Stimulated activated CD4-positive, alpha-beta T cell treated with anti-CD3 and anti-CD28 coated beads, Interleukin-15, amount 100 ng/mL, for 48 hours (primary cell): ENCODE measurements at places on chromosomes 2 and 18.

DNA sequence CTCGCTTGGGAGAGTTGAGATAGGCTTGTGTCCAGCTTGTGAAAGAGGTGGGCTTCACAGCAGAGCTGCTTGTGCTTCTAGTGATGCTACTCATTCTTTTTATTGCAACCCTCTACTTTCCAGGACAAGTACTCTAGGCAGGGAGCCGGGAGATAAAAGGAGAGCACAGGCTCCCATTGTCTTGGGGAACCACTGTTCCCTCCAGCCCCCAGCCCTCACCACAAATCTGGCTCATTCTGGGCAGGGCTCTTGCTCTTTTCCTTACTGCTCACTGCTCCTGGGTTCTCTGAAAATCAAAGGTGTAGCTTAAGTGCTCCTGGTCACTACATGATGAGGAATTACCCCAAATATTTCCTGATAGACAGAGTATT, 81.4 kb downstream of the CABYR start:
- no peak for DNase-seq

GRCh38 chr2:18153741-18154140, 275.3 kb downstream of the KCNS3 start:
- DNase-seq = no peak

DNA sequence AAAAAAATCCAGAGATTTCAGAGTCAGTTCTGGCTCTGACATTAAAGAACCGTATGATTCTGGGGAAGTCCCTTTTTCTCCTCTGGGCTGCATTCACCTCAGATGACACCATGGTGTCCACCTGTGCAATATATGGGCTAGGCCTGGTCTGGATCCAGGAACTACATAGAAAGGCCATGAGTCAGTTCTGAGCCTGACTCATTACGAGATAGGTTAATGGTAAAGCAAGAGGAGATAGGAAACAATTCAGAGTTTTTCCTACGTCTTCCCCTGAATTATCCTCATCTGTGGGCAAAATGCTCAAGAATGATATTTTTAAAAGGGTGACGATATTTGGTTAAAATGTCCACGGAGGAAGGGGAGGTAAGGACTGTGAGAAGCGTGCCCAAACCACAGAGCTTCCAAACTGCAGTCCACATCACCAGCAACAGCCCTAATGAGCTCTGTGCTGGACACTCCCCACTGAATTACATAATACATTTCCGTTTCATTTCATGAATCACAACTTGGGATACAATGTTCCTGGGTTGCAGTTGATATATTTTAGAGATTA, 180.1 kb upstream of the OSR1 start:
- no peak for DNase-seq

- DNase-seq = no peak
These were observed 30.8 kb upstream of the ODC1 start for GRCh38 chr2:10478916-10479315.

DNA sequence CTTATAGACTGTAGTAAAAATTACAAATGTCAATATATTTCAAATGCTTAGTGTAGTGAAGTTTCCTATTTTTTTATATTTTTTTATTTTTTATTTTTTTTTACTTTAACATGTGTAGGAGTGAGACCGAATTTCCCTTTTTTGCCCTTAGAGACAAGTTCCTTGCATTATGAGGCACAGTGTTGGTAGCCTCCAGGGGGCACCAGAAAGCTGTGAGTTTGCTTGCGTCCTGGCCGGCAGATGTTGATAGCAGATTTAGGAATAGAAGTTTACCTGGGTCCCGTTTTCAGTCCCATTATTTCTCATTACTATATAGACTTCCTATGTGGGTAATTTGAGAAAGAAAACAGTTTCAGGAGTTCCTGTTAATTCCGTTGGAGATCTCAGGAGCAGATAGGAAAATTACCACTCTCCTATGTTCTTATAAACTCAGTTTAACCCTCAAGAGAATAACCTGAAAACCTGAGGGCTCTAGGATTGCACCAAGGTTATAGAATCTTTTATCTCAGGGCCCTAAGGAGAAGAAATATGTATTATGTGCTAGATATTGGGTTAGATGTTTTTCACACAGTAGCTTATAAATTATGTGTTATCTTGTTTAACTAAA, 157.5 kb upstream of the SESTD1 start:
- no peak for DNase-seq

DNA sequence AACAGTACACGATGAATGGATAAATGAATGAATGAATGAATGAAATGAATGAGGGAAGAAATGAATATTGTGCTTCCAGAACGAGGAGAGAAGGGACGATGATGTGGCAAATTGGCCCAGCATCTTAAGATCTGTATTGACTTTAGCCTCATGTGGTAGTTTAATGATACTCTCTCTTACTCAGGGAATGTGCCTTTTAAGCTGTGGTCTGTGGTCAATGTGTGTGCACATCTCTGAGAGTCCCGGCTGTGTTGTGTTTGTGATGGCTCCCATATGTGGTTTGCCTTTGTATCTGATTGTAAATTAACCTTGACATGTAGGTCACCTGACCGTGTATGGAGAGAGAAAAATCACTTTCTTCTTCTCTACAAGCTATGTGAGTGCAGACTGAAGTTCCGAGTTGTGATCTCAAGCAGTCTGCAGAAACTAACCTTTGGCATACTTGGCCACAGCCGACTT, 91.2 kb downstream of the NEDD4L start:
- no peak for DNase-seq

- no peak for DNase-seq
These were observed 1.1 kb upstream of the MOB4 start for GRCh38 chr2:197514754-197515153.

DNA sequence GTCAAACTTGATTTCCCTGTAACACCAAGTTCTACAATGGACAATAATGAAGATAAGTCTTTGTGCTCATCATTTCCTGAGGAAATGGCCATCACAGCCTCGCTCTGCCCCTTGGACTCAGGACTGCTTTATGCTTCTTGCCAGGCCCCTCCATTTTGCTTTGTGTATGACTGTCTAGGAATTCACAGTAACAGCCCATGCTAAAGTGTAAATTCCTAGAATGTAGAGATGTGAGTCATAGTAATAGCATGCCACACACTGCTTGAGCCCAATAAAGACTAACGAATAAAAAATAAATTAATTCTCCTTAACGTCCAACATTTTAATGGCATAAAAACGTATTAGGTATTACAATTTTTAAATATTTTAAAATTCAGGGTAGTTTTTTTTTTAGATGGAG, 226.5 kb downstream of the PID1 start:
- DNase-seq = no peak

DNA sequence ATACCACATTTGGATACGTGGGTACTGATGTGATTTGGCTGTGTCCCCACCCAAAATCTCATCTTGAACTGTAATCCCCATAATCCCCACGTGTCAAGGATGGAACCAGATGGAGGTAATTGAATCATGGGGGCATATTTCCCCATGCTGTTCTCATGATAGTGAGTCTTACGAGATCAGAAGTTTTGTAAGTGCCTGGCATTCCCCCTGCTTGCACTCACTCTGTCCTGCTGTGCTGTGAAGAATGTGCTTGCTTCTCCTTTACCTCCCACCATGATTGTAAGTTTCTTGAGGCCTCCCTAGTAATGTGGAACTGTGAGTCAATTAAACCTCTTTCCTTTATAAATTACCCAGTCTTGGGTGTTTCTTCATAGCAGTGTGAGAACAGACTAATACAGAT, 70.3 kb downstream of the CHST9 start:
- DNase-seq = no peak

- DNase-seq = no peak
These were observed 10.8 kb upstream of the COX7A2L start for GRCh38 chr2:42371611-42372473.

DNA sequence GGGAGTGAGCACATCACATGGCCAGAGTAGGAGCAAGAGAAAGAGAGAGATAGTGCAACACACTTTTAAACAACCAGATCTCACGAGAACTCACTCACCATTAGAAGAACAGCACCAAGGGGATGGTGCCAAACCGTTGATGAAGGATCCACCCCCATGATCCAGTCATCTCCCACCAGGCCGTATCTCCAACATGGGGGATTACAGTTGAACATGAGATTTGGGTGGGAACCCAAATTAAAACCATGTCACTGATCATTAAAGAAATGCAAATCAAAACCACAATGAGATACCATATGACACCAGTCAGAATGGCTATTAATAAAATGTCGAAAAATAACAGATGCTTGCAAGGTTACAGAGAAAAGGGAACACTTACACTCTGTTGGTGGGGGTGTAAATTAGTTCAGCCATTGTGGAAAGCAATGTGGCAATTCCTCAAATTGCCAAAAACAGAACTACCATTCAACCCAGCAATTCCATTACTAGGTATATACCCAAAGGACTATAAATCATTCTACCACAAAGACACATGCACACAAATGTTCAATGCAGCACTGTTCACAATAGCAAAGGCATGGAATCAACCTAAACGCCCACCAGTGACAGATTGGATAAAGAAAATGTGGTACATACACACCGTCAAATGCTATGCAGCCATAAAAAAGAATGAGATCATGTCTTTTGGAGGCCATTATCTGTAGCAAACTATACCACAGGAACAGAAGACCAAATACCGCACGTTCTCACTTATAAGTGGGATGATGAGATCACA, 137.1 kb downstream of the COL6A3 start:
- DNase-seq = no peak

DNA sequence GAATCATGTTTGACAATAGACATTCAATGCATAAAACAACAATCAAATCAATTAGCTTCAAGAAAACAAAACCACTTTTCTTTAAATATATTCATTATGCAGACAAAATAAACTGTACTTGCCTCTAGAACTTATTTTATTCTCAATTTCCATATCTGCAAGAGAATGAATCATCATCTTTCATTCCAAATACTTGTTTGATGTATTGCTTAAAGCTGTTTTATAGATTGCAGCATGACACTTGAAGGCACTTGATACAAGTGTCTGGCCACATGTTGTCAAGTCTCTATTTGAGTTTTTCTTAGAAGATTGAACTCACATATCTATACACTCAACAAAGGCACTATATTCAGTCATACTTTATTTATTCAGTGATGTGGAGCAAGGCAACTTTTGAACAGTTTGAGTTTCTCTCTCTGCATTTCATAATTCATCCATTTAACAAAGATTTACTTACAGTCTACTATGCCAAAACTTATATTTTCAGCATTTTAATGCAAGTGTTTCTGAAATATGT, 38.7 kb upstream of the DDX18 start:
- DNase-seq = no peak

DNA sequence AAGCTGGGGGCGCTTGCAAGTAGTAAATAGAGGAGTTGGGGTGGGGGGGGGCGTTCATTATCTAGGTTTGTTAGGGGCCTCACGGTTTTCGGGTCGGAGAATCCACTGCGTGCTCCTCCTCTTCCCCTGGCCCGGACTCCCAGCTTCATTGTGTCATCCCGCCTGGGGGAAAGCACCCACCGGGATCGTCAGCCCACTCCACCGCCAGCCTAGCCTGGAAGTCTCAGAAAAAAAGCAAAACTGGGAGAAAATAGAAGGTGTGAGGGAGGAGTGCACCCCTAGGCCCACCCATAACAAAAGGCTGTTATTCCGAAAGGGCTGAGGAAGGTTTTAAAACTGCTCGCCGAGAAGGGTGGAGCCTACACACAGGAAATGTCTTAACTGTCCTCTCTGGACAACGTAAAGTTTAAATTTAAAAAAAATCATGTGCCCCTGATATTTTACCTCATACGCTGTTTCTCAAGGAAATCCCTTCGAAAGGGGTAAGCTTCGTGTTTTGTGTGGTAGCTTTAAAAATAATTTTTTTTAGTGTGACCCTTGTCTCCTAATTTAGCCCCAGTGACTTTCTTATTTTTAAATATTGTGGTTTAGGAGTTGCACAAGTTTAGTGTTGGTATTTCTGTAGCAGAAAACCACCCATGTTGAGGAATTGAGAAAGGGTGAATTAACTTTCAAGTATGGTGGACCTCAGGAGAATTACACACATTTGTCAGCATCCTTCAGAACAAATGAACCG, 104.2 kb downstream of the SPTBN1 start:
- DNase-seq = no peak

- no peak for DNase-seq
These were observed 628.0 kb downstream of the ZEB2 start for GRCh38 chr2:143891879-143892308.

GRCh38 chr2:59866436-59866835, 687.0 kb downstream of the BCL11A start:
- DNase-seq = no peak

- no peak for DNase-seq
These were observed 1235.3 kb upstream of the ZEB2 start for GRCh38 chr2:145755019-145755837.

DNA sequence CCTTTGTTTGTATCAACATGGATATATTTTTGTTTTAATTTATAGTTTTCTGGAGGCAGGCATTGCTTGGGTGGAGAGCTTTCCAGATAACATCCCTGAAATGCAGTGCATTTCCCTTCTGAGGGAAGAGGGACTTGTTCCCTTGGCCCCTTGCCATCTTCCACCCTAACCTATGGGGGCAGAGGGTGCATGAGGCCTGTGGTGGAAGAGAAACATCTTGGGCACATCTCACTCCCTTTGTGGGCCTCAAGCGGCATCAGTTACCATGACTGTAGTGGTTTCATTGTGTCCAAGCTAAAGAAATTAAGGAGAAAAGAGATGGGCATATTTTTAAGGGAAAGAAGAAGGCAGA, 5.3 kb upstream of the RPL37A start:
- DNase-seq = no peak

DNA sequence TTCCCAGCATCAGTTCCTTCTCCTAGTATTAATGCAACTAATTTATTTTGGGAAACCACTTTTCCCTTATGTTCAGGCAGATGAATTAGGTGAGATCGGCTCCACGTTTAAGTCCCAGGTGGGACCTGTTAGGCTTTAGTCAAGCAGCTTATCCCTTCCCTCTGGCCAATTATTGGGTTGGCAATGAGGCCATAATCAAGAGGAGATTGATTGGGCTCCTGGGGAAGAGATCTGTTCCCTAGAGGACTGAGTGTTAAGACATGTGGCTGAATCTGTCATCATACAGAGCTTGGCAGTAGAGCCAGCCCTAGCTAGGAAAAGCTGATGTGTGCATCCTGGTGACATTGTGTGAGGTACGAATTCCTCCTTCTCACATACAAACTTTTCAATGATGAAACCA, 104.4 kb downstream of the PTH2R start:
- DNase-seq = no peak

GRCh38 chr2:159982270-159982669, 80.1 kb downstream of the PLA2R1 start:
- DNase-seq = no peak

DNA sequence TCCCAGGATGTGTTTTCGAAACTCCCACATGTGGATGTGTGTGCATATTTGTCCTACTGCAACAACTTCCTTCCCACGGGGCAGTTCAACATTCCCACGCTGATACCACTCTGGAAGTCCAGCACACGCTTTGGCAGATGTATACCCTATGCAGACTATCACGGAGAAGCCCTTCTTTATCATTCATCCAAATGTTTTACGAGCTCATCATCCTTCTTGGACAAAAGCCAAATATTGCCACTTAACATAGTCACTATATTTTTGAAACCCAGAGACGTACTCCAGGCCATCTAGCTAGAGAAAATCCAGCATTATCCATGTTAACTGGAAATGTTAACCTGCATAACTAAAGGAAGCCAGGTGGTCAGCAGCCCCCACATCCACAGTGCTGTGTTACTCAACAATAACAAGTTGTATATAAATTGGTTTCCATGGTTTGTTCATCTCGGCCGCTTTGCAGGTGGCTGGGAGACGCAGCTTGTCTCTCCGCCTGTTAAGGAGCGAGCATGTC, 131.5 kb downstream of the ZNF532 start:
- no peak for DNase-seq
